ENCODE measurements at places on chromosomes 4 and X.

DNA sequence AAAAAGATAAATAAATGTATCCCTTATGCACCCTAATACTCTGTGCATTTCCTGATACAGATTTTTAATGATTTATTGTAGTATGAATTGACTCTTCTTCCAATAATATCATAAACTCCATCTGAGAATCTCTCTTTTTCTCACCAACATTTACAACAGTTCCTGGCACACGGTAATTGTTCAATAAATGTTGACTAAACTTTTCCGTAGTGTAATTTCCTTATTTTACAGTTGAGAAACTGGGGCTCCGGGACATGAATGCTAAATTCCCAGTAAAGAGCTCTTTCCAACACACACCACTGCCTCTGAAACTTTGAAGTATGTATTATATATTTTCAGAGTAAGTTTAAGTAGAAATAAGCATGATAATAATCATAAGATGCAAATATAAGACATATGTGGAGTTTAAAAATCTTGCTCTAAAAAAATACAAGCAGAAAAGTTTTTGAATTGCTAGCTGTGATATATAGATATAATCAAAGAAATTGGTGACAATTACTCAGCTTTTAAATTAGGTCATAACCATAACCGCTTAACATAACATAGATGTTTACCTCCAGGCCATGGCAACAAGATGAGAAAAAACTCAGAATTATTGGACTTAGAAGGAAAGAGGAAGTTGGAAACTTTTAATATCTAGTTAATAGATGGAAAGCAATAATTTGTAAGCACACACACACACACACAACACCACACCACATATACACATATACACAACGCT lies 28.2 kb upstream of the ANTXR2 start:
- no peak for DNase-seq

GRCh38 chr4:98771959-98772632 lies 113.7 kb upstream of the TSPAN5 start:
- DNase-seq, result no peak

- DNase-seq, result no peak
These were observed 298.5 kb upstream of the AADAT start for GRCh38 chr4:170388255-170388654.

DNA sequence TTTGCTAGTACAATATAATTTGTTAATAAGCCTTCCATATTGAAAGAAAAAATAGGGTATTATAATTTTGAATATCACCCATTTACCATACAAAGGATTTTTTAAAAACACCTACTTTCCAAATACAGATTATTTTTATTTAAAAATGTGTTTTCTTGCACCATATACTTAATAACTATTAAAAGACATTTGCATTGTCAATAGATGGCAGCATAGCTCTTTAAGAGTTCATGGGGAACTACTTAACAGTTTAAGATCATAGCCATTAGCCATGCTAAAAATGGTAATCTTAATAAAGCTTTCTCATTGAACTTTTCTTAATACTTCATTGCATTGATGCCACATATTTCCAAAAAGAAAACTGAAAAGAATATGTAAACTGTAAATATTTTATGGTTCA lies 1995.9 kb downstream of the C4orf33 start:
- no peak for DNase-seq

GRCh38 chrX:131277543-131278136 lies 11.5 kb downstream of the IGSF1 start:
- DNase-seq, result no peak

- DNase-seq, result no peak
These were observed 266.3 kb downstream of the PDGFC start for GRCh38 chr4:156705311-156705710.

GRCh38 chr4:153241970-153242838 lies 38.0 kb downstream of the TRIM2 start:
- no peak for DNase-seq

DNA sequence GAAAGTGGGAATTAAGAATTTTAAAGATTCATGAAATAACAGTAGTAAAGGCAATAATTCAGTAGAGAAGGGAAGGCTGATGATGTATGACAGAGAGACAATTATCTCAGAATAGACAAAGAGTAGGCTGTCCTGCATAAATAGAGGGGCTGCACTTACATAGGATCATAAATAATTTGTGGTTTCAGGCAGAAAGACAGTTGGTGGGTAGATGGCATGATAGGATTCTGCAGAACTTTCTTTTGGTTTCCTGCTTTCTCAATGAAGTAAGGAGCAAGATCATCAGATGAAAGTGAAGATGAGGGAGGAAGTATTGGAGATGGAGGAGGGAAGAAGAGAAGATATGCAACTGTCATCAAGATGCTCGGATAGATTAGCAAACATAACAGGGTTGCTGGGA lies 604.9 kb upstream of the ZFP42 start:
- no peak for DNase-seq

DNA sequence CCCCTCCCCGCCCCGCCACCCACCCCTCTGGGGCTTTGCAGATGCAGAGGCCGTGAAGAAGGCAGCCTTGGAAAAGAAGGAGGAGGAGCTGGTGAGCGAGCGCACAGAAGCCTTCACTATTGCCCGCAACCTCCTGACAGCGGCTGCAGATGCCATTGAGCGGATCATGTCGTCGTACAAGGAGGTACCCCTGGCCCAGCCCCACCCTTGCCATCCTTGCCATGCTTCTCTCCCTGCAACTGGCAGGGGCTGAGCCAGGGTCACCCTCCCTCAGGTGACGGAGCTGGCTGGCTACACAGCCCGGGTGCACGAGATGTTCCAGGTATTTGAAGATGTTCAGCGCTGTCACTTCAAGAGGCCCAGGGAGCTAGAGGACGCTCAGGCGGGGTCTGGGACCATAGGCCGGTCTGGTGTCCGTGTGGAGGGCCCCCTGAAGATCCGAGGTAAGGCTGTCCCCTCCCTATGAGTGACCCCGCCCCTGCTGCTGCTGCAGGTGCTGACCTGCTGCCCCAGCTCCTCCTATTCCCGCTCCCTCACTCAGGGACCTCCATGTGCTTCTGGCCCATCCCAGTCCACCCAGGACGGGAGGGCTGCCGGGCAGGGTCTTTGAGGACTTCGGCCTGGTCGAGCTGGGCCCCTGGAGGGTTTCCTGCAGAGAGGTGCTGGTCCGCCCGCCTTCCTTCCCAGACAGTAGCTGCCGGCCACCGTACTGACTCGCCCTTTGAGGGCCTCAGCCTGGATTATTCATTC lies 11.6 kb downstream of the ABCD1 start:
- no peak for DNase-seq

DNA sequence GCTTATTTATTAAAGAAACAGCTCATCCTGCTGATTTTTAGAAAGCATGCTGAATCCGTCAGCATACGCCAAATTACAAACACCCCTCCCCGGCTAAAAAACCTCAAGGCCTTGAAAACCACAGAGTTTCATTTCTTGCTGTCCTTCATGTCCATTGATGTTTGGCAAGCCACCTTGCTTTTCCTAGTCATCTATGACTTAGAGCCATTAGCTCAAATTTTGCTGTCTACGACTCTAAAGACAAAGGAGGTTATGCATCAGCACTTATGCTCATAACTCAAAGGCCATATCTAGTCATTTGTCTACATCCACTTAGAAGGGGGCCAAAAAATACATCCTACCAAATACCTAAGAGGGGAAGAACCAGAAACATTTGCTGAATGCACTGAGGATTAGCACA lies 925.1 kb downstream of the PCDH7 start:
- no peak for DNase-seq

DNA sequence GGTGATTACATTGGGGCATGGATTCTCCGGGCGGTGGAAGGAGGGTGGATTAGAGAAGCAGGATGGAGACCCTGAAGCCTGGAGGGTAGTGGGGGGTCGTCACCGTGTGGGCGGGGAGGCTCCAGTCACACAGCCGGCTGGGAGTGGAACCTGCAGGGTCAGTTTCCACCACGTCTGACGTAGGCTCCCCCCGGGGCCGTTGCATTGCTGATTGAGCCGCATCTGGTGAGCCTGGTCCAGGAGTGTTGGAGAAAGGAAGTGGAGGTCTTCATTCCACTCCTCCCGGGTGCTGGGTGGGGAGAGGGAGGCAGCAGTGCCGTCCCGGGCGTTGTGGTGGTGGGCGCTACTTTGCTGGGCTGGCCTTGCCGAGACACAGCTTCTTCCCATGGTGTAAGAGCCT lies 28.1 kb downstream of the TBC1D14 start:
- no peak for DNase-seq
